ENCODE measurements at places on chromosomes 1 and 21.

DNA sequence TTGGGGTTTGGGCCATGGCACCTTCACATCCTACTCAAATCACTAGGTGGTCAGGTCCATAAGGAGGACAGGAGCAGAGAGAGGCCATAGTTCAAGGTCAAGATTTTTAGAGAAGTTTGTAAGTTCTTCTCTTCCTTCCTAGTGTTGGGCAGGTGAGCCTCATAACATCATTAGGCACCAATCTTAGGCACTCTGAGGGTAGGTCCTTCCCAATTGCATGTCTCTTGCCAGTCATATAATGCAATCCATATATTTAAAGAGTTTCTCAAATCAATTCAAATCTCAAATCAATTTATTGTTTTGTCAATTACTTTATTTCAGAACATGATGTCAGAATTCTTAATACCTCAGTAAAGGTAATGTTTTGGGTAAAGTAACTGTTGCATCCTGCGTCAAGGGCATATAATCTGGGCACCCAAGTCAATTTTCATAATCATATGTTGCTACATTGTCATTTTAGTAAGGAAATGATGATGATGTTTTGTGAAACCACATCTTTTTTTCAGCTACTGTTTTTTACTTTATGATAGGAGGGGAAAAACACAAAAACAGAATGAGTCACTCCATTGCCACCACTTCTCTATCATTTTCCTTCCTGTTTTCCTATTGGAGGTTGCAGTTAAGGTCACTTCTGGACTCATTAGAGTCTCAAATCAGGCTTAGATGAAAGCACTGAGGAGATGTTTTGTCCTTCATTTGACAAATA lies 122.7 kb downstream of the UCHL5 start:
- DNase-seq = no peak

GRCh38 chr1:204477036-204477740 lies 17.4 kb downstream of the PIK3C2B start:
- DNase-seq = peak; percentile 95

- no peak for DNase-seq
Measured at GRCh38 chr21:14877581-14878228, 187.1 kb downstream of the NRIP1 start.

DNA sequence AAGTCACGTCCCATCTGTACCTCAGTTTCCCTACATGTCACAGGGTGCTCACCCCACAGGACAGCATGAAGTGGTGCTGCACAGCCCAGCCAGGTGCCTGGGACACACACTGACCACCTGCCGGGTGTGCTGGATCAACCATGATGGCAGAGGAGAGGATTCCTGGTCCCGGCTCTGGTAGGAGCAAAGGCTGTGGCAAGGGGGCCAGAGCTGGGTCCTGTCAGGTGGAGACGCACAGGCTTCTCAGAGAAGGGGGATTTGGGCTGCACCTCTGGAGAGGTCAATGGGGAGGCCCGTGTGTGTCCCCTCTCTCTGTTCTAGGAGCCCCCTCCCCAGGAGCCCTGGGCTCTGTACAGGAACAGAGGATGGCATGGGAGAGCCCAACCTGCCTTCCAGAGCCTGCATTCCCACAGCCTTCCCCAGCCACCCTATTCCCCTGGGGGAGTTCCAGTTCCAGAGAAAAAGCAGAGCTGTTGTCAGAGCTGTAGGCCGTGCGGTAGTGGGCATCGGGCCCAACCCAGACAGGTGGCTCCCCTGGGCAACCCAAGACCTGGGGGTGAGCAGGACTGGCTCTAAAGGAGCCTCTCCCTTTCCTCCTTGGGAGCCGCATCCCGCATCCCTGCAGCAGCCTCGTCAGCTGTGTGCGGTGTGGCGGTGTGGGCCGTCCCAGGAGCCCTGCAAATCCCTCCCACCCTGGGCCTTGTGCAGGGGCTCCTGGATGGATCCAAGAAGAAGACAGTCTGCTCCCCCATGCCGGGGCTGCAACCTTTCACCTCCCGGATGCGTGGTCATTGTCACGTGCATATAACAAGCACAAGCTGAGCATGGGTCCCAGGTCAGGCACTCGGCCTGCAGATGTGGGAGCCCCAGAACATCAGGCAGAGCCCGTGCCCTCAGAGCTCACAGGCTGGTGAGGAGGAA lies 2.9 kb upstream of the TFF3 start:
- DNase-seq = no peak

DNA sequence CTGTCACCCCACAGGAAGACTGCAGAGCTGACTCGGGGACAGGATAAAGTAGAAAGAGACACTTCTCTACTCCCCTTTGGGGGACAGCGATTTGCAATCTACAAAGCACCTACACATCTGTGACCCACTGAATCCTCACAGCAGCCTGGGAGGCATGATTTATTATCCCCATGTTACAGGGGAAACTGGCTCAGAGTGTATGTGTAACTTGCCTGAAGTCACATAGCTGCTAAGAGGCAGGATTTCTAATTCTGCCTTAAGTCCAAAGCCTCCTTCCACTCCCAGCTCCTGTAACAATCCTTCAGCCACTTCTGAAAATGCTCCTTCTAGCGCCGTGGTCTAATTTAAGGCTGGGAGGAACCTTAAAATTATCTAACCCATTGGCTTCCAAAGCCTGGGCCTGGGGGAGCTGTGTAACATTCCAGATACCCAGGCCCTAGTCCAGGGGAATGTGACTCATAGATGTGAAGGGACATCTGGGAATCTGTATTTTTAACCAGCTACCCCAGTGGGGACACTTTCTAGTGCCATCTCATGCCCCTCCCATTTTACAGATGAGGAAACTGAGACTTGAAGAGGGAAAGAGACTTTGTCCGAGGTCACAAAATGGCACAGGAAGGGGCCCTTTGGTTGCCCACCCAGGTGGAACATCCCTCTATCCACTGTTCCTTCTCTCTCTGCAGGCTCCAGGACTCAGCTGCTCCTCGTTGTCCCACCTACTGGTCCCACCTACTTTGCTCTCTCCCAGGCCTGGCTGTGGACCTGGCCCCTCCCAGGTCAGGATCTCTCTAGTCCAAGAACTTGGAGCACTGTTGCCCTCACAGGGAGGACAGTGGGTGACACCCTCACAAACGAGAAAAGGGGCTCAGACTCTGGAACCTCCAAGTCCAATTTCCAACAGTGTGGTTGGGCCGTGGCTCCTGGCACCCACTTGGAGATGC lies 48.9 kb downstream of the AHDC1 start:
- no peak for DNase-seq

GRCh38 chr21:27292229-27292628 lies 325.3 kb upstream of the ADAMTS5 start:
- no peak for DNase-seq

GRCh38 chr1:31753707-31754349 lies 10.3 kb downstream of the ADGRB2 start:
- peak; percentile 93 for DNase-seq

- DNase-seq = no peak
Measured at GRCh38 chr1:5632224-5632623, 360.0 kb downstream of the NPHP4 start.

- DNase-seq = no peak
Measured at GRCh38 chr1:83794384-83794783, 204.5 kb downstream of the TTLL7 start.

GRCh38 chr1:18108299-18109057 lies 880 bp downstream of the IGSF21 start:
- no peak for DNase-seq

DNA sequence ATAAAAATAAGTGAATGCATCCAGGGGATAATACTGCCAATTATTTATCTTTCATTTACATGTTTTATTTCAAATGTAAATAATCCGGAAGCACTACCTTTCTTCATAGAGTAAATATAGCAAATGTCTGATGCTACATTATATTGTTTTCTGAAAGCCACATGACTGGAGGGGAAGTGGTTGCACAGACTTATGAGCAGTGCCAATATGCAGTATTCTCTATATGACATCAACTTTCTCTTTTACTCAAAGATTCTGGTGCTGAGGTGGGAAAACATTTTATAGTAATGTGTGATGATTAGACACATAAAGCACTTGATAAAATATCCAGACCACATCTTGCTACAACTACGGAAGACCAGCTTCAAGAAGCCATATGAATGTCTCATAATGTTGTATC lies 314.7 kb downstream of the NEGR1 start:
- DNase-seq = no peak

- peak; percentile 99 for DNase-seq
Measured at GRCh38 chr1:225508538-225509375, 80.9 kb upstream of the LBR start.

DNA sequence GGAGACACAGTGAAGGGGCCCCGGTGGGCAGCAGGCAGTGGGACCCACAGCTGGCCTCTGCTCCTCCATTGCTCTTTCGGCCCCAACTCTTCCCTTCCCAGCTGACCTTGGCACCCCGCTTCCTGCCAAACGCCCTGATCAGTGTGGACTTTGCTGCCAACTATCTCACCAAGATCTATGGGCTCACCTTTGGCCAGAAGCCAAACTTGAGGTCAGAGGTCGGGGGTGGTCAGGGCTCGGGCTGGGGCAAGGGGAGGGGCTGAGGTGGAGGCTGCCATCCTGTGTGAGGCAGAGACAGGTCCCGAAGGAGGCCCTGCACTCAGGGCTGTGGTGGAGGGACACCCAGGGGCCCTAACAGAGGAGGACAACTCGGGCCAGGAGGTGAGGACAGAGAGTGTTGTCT lies 13.7 kb downstream of the PODN start:
- DNase-seq = no peak

DNA sequence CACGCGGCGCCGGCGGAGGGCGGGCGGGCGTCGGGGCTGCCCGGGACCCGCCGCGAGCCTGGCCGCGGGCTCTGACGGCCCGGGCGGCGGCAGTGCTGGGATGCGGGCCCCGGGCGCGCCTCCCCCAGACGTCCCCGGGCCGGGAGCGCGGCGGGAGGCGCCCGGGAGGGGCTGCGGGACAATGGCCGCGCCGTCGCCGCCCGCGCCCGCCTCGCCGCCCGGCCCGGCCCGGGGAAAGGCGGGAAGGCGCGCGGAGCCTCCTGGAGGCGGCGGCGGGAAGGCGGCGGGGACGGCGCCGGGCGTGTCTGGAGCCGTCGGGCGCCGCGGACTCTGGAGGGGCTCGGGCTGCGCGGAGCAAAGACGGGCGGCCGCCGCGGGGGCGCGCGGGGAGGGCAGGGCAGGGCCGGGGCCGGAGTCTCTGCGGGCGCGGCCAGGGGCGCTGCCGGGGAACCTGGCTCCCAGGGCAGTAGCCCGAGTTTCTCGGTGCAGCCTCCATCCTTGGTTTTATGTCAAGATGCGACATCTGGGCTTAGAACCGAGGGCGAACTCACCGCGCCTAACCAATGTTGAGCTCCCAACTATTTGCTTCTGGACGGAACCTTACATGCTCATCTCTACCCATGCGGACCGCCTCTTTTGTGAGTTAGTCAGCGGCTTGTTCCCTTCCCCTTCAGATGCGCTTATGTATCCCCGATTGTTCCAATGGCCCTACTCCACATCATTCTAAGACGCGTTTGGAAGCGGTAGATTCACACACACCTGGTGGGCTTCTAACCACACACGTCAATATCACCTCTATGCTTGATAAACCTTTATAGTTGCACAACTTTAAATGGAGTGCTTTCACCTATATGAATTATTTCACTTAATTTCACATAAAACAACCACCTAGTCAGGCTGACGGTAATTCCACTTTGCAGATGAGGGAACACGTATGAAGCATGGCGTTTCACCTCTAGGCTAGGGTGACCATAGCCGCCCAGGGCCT lies 651 bp downstream of the ZBTB8A start:
- peak; percentile 9 for DNase-seq

DNA sequence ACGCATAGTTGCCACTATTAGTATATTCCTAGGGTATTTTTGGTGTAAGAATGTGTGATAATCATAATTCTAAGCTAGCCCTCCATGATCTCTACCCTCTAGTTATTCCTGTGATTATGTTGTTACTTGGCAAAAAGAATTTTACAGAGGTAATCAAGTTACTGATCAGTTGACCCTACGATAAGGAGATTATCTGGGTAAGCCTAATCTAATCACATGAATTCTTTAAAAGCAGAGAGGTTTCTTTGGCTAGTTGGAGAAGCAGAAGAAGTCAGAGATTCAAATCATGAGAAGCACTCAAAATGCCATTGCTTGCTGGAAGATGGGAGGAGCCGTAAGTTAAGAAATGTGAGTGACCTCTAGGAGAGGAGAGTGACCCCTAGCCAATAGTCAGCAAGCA lies 72.7 kb downstream of the RPE65 start:
- no peak for DNase-seq

- no peak for DNase-seq
Measured at GRCh38 chr1:46410156-46411009, 16.3 kb downstream of the FAAH start.

DNA sequence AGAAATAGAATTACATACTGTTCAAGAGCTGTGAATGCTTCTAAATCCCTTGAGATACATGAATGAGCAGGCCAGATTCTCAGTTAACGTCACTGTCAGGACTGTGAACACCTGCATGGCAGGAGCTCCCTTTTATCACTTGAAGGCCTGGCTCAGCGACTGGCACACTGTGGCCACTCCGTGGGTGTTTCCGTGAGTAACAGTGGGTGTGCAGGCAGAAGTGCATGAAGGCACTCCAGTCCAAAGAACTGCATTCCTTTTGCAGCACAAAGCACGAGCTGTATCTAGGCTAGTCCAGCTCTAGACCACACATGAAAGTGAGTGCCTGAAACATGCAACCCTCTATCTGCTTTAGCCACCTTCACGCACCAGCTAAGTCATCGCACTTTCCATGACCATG lies 9.6 kb upstream of the SIM2 start:
- no peak for DNase-seq

DNA sequence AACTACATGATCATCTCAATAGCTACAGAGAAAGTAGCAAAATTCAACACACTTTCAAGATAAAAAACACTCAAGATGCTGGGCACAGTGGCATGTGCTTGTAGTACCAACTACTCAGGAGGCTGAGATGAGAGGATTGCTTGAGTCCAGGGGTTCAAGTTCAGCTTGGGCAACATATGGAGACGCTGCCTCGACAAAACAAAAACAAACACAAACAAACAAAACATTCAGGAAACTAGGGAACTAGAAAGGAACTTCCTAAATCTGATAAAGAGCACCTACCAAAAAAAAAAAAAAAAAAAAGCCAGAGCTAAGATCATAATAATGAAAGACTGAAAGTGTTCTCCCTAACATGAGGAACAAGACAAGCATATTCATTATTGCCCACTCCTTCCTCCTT lies 22.8 kb upstream of the RNF186 start:
- DNase-seq = no peak

DNA sequence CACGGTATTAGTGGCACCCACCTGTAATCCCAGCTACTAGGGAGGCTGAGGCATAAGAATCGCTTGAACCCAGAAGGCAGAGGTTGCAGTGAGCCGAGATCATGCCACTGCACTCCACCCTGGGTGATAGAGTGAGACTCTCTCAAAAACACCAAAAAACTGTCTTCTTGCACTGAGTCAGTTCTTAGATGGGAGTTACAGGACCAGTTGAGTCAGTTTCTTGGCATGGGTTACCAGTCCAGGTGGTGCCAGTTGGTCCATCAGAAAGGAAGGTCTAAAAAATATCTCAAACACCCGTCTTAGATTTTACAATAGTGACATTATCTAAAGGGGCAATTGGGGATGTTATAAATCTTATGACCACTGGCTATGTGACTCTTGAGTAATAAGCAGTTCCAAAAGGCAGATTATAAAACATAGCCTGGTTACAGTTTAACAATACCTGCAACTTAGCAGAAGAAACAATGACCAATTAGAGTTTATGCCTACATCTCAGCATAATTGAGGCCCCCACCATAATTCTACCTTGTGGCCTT lies 206.9 kb upstream of the FGGY start:
- DNase-seq = no peak
